ENCODE measurements at places on chromosomes 13 and 19. TPM values are rescaled to one million over a fixed set of nuclear protein-coding genes. Genes with fewer than 3 reads are reported as not detected.

AP2A1 gene
- total RNA-seq, result 96.4 TPM

LRFN3 gene
- total RNA-seq, result 9.8 TPM

DCT gene
- total RNA-seq, result 0.05 TPM

CARM1 gene
- total RNA-seq, result 33.2 TPM

RASIP1 gene
- 0.42 TPM for total RNA-seq

ZNF492 gene
- 2.1 TPM for total RNA-seq

SNRPA gene
- total RNA-seq, result 183 TPM

IGSF23 gene
- total RNA-seq, result not detected

ACP7 gene
- total RNA-seq, result not detected

AZU1 gene
- not detected for total RNA-seq

ZNF780B gene
- 30.3 TPM for total RNA-seq

GRCh38 chr19:47247308-47247990, 8.9 kb upstream of the CCDC9 start:
- peak; percentile 88 for DNase-seq

- no peak for DNase-seq
Measured at GRCh38 chr13:83883061-83883523, 818 bp upstream of the SLITRK1 start.

DNA sequence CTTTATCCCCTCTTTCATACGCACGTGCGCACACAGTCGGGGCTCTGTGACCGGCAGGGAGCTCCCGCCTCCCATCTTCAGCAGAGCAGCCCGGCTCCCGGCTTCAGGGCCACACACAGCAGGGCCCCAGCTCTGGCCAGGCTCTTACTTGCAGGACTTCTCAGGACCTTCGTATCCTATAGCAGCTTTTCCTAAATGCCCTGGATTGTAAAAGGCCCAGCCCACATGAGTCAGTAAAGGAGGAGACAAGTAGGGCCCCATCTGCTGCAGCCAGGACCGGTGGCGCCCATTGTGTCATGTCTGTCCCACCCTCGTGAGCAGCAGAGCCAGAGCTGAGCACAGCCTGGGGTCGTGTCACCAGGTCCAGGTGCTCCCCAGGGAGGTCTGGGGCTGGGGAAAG, 107.6 kb upstream of the VSTM2B start:
- no peak for DNase-seq

- no peak for DNase-seq
Measured at GRCh38 chr13:44806826-44807225, 182.4 kb downstream of the NUFIP1 start.

DNA sequence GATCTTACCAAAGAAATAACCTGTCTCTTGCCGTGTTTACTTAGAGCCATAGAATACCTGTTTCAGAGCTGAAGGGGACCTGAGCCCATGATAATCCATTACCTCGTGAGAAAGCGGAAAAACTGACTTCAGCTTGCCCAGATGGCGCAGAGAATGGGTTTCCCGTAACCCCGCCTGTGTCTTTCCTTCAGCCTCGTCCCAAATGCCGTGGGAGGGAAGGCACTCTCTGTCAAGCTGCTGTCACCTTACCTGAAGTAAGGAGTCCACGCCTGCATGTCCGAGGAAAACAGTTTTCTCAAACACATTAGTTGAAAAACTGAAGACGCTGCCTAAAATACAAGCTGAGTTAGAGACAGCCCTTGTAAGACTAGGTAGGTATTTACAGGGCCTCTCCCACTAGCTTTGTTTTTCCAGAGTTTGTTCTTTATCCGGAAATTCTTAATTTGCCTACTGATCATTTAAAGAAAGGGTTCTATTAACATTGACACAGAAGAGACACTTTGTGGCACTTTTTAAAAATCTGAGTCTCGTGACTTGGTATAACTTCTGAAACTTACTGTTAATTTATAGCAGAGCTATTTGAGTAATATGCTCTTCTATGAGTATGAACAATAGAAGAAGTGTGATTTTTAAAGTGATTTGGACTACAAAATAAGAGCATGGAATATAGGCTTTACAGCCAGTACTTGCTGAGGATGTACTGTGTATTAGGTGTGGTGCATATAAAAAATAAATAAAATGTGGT, 1.3 kb upstream of the INTS6 start:
- DNase-seq, result peak; percentile 51

GRCh38 chr13:110423689-110424302, 116.7 kb downstream of the COL4A2 start:
- DNase-seq, result no peak

DNA sequence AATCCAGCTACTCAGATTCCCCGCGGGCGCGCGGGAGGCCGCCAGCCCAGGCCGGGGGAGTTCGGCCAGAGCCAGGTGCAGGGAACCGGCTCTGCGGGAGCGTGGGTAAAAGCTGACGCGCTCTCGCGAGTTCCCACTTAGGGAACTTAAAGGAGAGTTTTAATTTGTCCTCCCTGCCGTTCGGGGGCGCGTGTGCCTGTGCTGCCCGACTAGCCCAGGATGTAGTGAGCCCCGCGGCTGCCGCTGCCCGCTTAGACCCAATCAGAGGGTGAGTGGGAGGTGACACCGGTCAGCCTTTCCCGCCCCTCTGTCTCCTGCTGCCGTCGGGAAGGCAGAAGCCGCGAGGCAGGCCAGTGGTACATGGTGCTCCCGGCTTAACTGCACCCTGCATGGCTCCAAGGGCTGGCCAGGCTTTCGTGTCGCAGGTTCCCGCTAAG, 36.0 kb upstream of the NEK3 start:
- DNase-seq, result peak; percentile 75

- DNase-seq, result peak; percentile 31
Measured at GRCh38 chr19:58557221-58558065, 968 bp downstream of the UBE2M start.

DNA sequence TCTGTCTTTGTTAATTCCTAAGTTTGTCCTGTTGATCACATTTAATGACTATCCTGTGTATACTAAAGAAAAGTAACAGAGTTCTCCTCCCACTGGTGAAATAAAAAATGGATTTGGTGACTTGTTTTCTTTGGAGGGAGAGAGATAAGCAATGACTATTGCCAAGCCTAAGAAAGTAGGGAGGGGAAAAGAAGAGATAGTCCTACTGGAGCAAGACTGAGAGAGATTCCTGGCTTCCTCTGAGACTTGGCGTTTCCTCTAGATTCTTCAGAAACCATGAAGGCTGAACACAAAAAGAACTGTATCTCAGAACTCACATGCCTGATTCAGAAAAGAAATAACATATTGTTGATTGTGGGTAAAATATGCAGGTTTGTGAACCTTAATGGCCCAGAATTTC, 406.5 kb downstream of the FOXO1 start:
- DNase-seq, result no peak

DNA sequence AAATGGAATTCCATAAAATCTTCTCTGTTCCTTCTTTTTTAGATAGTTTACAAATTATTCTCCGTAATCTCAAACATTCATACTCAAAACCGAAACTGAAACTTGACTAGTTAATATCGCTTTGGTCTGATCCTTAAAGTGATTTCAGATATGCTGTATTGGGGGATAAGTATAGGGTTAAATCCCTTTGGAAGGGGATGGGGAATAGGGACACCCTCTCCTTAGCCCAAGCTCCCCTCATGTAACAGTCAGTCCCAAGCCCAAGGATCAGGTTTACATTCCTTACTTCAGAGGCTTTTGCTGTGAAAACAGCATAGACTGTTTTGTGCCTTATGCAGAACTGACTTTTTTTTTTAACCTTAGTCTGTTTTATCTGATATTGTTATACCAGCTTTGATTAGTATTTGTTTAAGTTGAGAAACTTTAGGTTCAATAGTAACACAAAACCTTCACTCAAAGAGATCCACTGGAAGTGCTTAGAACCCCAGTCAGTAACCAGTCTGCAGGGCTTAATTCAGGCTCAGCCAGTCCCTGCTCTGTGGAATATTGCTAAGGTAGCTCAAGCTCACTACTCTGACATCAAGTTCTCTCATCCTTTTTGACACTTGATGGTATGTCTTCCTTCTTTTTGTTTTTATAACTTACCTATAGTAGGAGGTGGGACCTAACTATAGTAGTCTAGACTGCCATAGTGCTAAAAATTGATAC, 10.5 kb downstream of the CDADC1 start:
- DNase-seq, result no peak

GRCh38 chr13:30567072-30567471, 50.6 kb upstream of the USPL1 start:
- no peak for DNase-seq

DNA sequence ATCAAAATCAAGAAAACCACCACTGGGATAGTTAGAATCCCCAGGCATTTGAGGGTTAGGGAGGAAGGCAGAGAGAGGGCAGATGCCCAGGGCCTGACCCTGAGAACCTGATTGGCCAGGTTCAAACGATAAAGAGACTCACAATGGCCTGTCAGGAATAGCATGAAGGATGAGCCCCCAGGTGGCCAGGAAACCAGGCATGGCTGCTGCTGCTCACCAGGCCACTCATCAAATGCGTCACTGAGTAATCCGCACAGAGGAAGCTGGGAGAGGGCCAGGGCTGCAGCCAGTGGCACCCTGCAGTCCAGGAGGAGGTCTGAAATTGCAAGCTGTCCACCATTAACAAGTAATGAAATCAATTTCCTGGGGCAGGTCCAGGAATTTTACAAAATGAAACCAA, 111.3 kb downstream of the KATNAL1 start:
- DNase-seq, result no peak

GRCh38 chr13:103289681-103290080, 223.5 kb upstream of the SLC10A2 start:
- DNase-seq, result no peak

GRCh38 chr19:15863272-15863671, 34.6 kb downstream of the CYP4F2 start:
- DNase-seq, result no peak

GRCh38 chr19:33862981-33863380, 66.3 kb downstream of the KCTD15 start:
- DNase-seq, result no peak

GRCh38 chr19:16938211-16938610, 49.4 kb downstream of the F2RL3 start:
- no peak for DNase-seq

DNA sequence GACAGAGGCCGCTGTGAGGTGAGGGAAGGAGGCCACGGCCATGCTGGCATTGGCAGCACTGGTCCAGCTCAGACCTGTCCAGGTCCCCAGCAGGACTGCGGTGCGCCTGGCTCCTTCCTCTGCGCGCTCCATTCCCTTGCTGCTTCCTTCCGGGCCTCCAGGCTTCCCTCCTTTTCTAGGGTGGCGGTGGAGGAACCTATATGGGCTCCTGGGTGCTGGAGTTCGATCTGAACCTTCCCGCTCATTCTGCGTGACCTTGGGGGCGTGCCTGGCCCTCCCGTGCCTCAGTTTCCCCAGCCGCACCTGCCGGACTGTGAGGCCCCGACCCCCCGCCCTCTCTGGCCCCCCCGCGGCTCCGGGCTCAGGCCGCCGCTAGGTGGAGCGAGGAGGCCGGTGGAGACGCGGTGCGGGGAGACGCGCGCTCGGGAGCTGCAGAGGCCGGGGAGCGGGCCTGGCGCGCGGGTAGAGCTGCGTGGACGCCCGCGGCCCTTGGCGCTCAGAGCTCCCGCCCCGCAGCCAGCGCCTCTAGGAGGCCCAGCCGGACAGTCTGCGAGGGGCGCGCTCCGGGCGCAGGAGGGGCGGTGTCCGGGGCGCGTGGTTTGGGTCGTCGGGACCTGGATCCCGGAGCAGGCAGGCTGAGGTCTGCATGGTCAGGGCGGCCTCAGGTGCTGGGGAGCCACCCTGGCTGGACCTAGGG, 29.9 kb downstream of the EFNA2 start:
- DNase-seq, result peak; percentile 47

- DNase-seq, result no peak
Measured at GRCh38 chr13:104534847-104535246, 1468.6 kb upstream of the SLC10A2 start.

DNA sequence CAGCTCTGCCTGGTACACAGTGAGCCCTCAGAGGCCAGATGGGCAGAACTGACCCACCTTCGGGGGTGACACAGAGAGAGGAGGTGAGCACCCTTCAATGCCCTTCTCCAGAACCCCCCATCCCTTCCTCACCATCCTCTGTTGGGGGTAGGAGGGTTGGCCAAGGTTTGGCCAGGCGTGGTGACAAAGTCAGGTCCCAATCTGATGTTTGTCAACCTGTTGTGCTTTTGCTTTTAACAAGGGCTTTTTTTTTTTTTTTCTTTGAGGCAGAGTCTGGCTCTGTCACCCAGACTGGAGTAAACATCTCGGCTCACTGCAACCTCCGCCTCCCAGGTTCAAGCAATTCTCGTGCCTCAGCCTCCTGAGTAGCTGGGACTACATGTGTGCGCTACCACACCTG, 7.3 kb downstream of the PTGIR start:
- no peak for DNase-seq

GRCh38 chr13:50708461-50708860, 135.0 kb downstream of the DLEU7 start:
- no peak for DNase-seq

DNA sequence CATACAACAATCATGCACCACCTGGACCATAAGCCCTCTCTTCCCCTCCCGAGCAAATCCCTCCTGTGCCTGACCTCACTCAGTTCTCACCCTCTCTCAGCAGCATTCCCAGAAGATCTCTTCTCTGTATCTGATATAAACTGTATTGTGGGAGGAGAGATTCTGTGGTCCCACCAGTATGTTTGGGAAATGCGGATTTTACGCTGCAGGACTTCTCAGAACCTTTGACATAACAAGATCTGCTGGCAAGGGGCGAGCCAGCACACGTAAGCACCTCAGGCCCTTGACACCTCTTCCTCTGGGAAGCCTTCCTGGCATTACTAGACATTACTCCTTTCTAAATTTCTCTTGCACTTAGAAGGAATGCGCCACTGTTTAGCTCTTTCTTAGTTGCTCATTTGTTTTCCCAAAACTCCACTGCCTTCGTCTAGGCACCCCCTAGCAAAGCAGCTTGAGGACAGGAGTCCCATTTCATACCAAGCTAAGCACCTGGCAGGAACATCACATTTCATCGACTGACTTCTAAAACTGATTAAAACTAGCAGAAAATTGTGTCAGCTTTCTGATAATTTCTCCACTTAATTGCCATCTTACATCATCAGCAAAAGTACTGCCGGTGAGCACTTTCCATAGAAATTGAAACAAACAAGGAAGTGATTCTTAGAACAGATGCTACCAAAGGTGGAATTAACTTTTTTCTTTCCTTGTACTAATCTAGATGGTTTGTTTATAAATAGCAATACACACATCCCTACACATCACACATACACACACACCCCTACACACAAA, 63.2 kb downstream of the CCDC70 start:
- DNase-seq, result no peak

DNA sequence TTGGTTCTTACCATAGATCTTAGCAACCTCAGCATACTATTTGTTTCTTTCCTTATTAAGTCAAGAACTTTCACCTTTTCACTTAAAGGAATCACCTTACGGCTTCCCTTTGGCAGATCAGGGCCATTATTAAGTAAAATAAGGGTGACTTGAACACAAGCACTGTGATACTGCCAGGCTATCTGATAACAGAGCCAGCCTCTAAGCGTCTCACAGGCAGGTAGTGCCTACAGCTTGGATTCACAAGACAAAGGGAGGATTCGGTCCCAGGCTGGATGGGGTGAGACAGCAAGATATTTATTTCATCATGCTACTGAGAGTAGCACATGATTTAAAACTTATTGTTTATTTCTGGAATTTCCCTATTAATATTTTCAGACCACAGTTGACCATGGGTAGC, 218.6 kb downstream of the FOXO1 start:
- DNase-seq, result no peak

GRCh38 chr13:79482281-79482970, 1.5 kb downstream of the NDFIP2 start:
- no peak for DNase-seq
